ENCODE measurements at places on chromosomes 13 and 19.

GRCh38 chr13:29129616-29130015 lies 309.5 kb downstream of the MTUS2 start:
- no peak for DNase-seq

DNA sequence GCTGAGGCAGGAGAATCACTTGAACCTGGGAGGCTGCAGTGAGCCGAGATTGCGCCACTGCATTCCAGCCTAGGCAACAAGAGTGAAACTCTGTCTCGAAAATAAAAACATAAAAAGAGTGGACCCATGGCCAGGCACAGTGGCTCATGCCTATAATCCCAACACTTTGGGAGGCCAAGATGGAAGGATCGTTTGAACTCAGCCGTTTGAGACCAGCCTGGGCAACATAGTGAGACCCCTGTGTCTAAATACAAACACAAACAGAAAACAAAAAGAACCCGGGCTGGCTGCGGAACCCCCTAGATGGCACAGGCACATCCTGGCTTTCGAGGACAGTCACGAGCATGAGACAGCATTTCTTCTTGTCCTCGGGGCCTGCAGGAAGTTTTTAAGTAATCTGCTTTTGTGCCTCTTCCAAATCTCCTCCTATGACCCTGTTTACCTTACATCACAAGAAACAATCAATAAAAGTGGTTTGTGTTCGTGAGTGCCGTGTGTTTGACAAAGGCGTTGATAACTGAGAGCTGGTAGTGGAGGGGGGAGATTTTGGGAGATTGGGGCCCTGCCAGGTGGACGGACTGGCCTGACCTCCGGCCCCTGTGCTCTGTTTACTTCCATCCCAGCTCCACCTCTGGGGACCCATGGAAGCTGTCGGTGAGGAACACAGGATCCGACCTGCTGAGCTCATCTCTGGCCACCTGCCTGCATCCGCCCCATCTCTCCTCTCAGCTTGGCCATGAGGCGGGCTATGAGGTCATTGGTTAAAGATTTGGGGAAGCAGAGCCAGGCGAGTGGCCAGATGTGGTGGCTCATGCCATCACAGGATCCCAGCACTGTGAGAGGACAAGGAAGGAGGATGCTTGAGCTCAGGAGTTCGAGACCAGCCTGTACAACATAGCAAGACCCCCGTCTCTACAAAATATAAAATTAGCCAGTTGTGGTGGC lies 5.9 kb upstream of the GDF15 start:
- DNase-seq = no peak

GRCh38 chr13:107964395-107964794 lies 250.9 kb downstream of the LIG4 start:
- DNase-seq = no peak

- DNase-seq = no peak
Observed at GRCh38 chr13:24610956-24611355, 69.3 kb upstream of the ATP12A start.

GRCh38 chr13:44523146-44524015 lies 52.7 kb downstream of the TSC22D1 start:
- no peak for DNase-seq

GRCh38 chr13:105587786-105588185 lies 947.7 kb downstream of the EFNB2 start:
- DNase-seq = no peak

DNA sequence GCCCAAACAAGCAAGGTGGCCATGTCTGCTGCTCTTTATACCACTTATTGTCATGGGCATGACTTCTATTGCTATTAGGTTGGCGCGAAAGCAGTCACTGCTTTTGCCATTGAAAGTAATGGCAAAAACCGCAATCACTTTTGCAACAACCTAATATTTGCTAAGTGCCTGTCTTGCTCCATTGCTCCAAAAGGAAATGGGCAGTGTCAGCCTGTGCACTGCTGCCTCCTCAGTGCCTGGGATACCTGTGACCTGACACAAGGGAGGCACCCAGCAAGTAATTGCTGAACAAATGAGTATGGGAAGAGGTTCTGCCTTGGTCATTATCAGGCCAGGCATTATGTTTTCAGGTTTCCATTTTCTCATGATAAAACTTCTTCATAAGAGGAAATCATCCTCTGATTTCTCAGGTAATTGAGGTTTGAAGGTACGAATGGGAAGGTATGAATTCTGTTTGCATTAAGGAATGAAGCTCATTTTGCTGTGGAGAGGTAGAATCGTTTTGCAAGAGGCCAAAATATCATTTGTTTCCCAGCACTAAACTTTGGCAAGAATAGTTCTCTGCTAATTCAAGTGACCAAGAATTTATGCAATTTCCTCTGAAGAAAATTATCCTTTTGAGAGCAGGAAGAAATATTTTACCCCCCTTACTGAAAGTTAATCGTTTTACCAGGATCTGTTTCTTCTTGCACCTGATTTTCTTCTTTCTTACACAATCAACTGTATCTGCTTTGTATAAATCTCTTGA lies 128.4 kb upstream of the SPRY2 start:
- no peak for DNase-seq

DNA sequence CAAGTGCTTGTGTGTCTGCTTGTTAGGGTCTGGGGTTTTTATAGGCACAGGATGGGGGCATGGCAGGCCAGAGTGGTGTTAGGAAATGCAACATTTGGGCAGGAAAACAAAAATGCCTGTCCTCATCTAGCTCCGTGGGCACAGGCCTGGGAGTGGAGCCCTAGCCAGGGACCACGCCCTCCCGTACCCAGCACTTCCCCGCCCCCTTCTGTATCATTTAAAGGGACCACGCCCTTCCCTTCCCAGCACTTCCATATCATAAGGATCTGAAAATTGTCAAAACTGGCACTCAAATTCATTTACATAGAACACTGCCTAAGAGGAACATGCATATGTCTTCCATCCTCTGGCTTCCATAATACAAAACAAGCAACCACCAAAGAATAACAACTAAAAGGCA lies 185.8 kb downstream of the B3GLCT start:
- DNase-seq = no peak

DNA sequence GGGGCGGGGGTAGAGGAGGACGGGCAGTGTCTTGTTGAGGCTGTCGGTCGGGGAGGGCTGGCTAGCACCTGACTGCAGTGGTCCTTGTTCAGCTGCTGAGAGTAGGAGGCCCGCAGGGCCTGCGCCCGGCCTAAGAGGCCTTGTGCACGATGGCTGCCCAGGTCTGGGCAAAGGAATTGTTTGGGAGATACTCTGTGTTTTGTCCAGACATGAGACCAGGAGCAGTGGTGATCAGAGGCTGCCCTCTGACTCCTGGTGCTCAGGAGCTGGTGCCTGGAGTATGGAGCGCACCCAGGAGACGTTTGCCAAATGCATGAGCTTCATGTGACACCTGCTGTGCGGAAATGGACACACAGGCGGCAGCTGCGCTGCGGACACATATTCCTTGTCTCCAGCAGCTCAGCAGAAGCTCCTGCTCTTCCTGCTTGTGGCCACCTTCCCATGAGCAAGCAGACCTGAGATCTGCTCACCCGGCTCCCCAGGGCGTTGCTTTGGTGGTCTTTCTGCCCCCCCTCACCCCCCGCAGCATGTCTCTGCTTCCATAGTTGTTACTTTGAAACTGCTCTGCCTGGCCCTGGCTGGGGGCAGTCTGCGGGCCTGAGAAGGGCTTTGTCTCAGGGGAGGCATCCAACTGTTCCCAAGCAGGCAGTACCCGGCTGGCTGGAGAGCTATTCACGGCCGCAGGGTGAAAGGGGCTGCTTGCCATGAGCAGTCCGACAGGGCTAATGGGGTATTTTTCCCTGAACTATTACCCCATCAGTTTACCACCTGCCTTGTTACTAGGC lies 163.9 kb downstream of the TEX29 start:
- no peak for DNase-seq

GRCh38 chr19:47122359-47123335 lies 8.0 kb upstream of the SAE1 start:
- DNase-seq = no peak

- peak; percentile 64 for DNase-seq
Observed at GRCh38 chr19:30784850-30785457, 412.8 kb downstream of the ZNF536 start.

GRCh38 chr19:15368051-15368632 lies 11.4 kb downstream of the AKAP8 start:
- DNase-seq = no peak

- no peak for DNase-seq
Observed at GRCh38 chr13:63554157-63554556, 2138.5 kb upstream of the PCDH20 start.

- DNase-seq = no peak
Observed at GRCh38 chr13:45626731-45627374, 11.3 kb upstream of the ERICH6B start.

DNA sequence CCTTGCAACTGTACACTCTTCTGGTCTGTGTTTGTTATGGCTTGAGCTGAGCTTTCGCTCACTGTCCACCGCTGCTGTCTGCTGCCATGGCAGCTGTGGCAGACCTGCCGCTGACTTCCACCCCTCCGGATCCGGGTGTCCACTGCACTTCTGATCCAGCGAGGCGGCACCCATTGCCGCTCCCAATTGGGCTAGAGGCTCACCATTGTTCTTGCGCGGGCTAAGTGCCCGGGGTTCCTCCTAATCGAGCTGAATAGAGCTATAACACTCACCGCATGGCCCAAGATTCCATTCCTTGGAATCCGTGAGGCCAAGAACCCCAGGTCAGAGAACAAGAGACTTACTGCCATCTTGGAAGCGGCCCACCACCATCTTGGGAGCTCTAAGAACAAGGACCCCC lies 2.2 kb upstream of the PSMC4 start:
- DNase-seq = no peak

DNA sequence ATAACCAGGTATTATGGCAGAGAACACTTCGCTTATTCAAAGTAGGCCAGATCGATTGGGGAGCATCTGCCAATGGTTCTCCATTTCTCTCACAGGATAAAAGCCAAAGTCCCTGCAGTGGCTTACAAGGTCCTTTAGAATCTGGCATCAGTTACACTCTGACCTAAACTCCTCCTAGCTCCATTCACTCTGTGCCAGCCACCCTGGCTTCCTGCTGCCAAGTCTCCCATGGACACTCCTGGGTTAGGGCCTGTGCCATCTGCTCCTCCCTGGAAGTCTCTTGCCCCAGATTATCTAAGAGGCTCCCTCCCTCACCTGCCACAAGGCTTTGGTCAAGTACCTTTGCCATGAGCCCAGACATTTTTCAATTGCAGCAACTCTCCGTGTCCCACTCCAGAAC lies 649.2 kb downstream of the DACH1 start:
- DNase-seq = no peak

GRCh38 chr19:7676376-7676775 lies 514 bp upstream of the MCEMP1 start:
- DNase-seq = no peak

DNA sequence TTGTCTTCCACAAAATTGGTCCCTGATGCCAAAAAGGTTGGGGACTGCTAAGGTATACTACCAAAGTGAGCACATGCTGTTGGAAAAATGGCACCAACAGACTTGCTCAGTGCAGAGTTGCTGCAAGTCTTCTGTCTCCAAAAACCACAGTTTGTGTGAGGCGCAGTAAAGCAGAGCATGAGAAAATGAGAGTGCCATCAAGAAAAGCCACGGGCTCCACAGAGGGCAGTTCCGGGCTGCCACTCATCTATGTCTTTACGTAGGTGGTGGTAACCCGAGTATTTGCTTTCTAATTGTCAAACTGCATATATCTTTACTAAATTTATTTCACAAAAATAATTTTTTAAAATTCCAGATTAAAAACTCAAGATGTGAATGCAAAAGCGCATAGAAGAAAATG lies 123.8 kb downstream of the RNF17 start:
- no peak for DNase-seq

- DNase-seq = no peak
Observed at GRCh38 chr19:11105014-11105636, 15.9 kb downstream of the LDLR start.

DNA sequence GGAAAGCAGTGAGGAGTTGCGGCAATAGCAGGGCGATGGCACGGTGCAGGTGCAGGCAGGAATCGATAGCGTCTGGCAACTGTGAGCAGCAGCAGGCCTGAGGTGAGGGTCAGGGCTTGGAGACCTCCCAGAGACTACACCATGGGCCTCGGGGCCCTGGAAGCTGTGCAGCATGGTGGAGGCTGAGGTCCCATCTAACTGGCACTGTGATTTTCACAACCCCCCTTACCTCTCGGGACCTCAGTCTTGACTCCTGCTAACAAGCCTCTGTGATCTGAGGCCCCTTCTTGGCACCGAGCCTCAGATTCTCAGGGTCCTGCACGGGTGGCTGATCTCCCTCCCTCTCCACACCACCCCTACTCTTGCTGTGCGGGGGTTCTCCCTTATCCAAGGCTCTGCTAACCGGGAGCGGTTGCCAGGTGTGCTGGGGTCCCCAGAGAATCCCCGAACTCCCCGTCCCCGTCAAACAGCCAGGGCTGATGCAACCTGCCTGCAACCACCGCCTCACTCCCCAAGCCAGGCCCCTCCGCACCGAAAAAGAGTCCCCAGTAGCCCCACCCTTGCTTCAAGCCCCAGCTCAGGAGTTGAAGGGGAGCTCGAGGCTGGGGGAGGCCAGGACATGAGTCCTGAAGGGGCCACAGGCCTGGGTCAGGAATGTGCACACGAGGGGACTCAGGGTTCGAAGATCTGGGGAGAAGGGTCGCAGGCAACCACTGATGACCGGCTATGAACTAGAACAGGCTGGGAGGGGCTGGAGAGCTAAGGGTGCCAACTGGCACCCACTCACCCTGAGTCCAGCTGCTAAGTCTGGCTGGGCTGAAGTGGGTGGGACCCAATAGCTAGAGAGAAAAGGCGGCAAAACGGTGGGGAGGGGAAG lies 4.8 kb upstream of the ATF5 start:
- DNase-seq = peak; percentile 91

DNA sequence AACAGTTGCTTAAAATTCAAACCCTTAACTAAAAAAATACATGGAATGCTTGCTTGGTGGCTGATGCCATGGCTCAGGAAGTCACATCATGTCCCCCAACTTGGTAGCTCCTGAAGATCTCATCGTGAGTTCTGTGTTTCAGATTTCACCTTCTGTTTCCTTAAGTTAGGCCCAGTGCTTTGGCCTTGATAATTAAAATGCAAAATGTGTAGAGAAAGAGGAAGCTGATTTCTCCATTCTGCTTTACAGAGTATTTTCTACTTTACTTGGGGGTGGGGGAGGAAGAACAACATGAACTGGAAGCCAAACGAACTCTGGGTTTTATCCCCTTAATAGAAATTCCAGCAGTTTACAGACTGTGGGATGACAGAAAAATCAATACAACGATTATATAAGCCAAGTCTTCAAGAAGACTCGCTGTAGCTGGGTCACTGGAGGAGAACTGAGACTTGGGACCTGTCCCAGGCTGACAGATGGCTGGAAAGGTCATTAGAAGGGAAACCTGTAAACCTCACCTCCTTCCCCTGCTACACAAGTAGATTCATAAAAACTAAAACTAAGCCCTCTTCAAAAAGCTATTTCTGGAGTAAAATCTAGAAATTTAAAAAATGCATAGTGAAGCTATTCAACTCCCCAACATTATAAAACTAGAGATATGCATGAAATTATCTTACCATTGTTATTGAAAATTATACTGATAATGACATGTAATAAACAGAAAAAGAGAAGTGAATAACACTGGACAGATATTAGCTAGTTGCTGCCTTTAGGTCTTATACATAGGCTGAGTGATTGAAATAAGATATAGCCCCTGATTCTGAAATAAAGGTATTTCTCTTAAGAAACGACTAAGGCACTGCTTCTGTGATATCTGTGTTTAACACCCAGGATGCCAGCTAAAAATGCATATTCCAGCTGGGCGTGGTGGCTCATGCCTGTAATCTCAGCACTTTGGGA lies 22.1 kb upstream of the GGACT start:
- DNase-seq = no peak

All from DND-41 (cell line).